ENCODE measurements at places on chromosomes 6 and 20. TPM values are rescaled to one million over a fixed set of nuclear protein-coding genes. Genes with fewer than 3 reads are reported as not detected.

Gene VSX1
- polyA plus RNA-seq = not detected

Gene SYNDIG1
- not detected for polyA plus RNA-seq

Gene SLCO4A1
- polyA plus RNA-seq = 6.8 TPM

Gene FRS3
- polyA plus RNA-seq = 6.9 TPM

Gene MAN1A1
- 50.1 TPM for polyA plus RNA-seq

Gene TIAM2
- polyA plus RNA-seq = 6.0 TPM

Gene C20orf202
- polyA plus RNA-seq = not detected

Gene TBXT
- polyA plus RNA-seq = not detected

Gene TRIM15
- not detected for polyA plus RNA-seq

Gene PFDN4
- polyA plus RNA-seq = 56.3 TPM

Gene IL17A
- polyA plus RNA-seq = not detected

Gene SLC22A23
- 11.3 TPM for polyA plus RNA-seq

Gene SLC17A9
- polyA plus RNA-seq = 3.7 TPM

Gene RAB32
- 23.1 TPM for polyA plus RNA-seq

Gene MEI4
- not detected for polyA plus RNA-seq

Gene HAO1
- not detected for polyA plus RNA-seq

Gene LY6G5C
- polyA plus RNA-seq = 3.5 TPM

Gene RAB22A
- 10.9 TPM for polyA plus RNA-seq

Gene TMC2
- polyA plus RNA-seq = 0.06 TPM

Gene EEF1A2
- 24.4 TPM for polyA plus RNA-seq

Gene ANKEF1
- 1.5 TPM for polyA plus RNA-seq

Gene ZNF217
- 17.0 TPM for polyA plus RNA-seq

Gene BCAS1
- polyA plus RNA-seq = 4.8 TPM

Data from adipose tissue (tissue), 3 donors.